B cell (primary cell): ENCODE measurements at places on chromosomes 12 and 14.

- H3K27me3 ChIP-seq = no peaks in the 10 kb centered on the region
- DNase-seq = peak; percentile 82
- peak within 1 kb of the TSS; percentile 67 for H3K4me3 ChIP-seq
- peaks cover 44% of the 10 kb centered on the region for H3K4me1 ChIP-seq
- peak within 1 kb of the TSS; percentile 58 for H3K27ac ChIP-seq
- no peaks in the 10 kb centered on the region for H3K36me3 ChIP-seq
These were observed at the start of gene DACT1 for GRCh38 chr14:58637391-58638230. Gene DACT1 (plus strand): TSS chr14:58637962. CDS start chr14:58638203, 241 bp downstream.

DNA sequence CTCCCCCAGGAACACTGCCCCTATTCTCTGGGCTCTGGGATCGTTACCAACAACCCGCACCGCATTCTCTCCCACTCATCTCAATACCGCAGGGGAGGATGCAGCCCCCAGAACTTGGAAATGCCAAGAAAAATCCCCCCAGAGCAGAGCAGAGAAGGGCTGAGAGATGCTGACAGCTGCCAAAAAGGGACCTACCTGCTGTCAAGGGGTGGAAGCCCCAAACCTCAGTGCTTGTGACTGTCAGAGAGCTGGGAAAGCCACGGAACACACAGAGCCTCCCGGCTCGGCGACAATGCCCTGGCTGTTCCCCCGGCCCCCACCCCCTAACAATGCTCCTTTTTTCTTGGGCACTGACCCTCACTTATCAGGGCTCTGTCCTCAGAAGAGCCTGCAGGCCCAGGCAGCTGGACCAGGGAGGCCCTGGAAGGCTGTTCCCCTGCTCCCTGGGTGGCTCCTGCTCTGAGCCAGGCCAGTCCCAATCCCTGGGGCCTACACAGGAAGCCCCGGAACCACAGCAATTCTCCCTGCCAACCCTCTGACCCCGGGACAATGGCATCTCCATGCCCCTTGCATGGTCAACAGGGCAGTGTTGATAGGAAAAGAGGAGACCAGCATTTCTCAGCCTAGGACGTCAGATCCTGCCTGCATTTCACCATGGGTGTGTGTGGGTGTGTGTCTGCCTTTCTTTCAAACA, 78.9 kb downstream of the ITPK1 start:
- no peaks in the 10 kb centered on the region for H3K27me3 ChIP-seq
- peaks cover 46% of the 10 kb centered on the region for H3K4me1 ChIP-seq
- no peaks in the 10 kb centered on the region for H3K36me3 ChIP-seq
- no peak overlapping the region for H3K4me3 ChIP-seq
- H3K27ac ChIP-seq = peak overlapping the region; percentile 24

- no peak overlapping the region for H3K4me3 ChIP-seq
- no peaks in the 10 kb centered on the region for H3K4me1 ChIP-seq
- no peak for DNase-seq
These were observed 210.6 kb upstream of the EGLN3 start for GRCh38 chr14:34161351-34162082.

DNA sequence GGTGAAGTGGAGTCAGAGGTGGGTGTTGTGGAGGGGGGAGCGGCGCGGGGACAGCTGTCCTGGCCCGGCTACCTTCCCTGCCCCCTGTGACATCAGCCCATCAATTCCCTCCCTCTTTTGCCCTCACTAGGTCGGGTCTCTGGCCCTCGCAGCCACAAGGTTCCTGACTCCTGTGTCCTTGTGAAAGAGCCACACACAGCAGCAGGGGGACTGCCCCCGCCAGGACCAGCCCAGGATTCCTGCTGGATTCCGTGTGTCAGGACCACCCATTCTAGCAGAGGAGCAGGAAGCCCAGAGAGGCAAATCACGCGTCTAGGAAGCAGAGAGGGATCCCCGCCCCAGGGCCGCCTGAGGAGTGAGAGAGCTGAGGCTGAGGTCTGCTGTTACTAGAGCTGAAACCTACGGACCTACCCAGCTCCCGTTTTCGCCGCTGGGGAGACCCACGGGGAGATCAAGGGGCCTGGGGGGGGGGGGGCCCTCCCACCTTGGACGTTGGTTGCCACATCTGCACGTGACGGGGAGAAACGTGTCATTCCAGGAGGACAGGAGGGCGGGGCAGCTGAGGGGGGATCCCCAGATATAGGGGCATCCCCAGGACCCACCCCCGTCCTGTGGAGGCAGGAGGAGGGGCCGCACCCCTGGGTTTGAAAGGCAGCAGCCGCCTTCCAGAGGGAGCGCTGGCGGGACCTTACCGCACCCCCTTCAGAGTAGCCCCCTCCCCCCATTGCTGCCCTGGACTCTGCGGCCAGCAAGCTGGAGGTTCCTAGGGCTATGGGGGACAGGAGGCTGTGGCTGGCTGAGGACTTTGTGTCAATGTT, 12.5 kb upstream of the INF2 start:
- no peaks in the 10 kb centered on the region for H3K36me3 ChIP-seq
- H3K4me3 ChIP-seq = peak overlapping the region; percentile 54
- peak overlapping the region; percentile 51 for H3K27ac ChIP-seq
- H3K27me3 ChIP-seq = no peaks in the 10 kb centered on the region
- H3K4me1 ChIP-seq = peaks cover 55% of the 10 kb centered on the region

DNA sequence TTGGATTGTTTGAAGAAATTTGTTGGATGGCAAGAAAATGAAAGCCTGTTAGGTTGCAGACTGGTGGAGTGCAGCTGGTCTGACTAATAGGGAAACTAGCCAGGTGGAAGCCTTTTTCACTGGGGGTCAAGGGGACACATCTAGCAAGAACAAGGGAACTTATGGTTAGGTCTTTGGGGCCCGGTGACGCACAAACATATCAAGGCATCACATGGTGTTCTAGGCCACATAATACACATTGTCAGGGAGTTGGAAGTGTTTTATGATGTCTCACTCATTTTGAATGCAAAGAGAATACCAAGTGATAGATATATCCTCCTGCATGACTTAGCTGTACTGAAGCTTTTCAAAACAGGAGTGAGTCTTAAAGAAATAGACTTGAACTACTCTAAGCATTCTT, 351.2 kb downstream of the KCNH5 start:
- no peak for DNase-seq
- H3K4me1 ChIP-seq = no peaks in the 10 kb centered on the region
- H3K36me3 ChIP-seq = no peaks in the 10 kb centered on the region
- H3K4me3 ChIP-seq = no peak overlapping the region
- H3K27ac ChIP-seq = no peak overlapping the region

DNA sequence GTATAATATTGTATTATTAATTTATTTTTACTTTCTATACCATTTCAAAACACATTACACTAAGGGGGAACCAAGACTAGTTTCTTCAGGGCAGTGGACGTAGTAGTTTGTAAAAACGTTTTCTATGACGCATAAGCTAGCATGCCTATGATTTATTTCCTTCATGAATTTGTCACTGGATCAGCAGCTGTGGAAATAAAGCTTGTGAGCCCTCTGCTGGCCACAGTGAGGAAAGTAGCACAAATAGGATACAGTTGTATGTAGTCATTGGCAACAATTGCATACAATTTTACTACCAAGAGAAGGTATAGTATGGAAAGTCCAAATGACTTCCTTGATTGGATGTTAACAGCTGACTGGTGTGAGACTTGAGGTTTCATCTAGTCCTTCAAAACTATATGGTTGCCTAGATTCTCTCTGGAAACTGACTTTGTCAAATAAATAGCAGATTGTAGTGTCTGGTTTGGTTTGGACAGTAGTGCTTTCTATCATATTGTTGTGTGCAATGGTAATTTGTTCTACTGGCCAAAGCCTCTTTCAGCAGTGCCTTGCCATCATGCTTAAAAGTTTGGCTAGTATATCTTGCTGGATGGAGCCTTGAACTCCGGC, 24.3 kb upstream of the PLEKHD1 start:
- DNase-seq = peak; percentile 72
- H3K4me1 ChIP-seq = no peaks in the 10 kb centered on the region
- H3K4me3 ChIP-seq = no peak overlapping the region
- H3K27ac ChIP-seq = no peak overlapping the region
- no peaks in the 10 kb centered on the region for H3K27me3 ChIP-seq
- no peaks in the 10 kb centered on the region for H3K36me3 ChIP-seq

DNA sequence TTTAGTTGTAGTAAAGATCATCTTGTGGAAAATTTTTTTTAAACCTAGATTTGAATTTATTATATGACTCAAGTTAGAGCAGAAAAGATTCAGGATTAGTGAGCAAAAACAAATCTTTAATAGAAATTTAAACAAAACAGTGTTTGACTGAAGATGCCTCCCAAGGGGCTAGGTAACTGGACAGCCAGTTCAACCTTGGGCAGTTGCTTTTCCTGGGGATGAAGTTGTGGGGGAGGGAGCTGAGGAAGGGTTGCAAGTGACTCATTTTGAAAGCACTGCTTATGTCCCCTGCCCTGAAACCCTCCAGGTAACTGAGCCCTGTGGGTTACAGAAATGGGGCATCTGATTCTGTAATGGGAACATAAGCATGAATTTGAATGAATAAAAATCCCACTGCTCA, 13.1 kb downstream of the CFAP54 start:
- H3K36me3 ChIP-seq = no peaks in the 10 kb centered on the region
- H3K27me3 ChIP-seq = no peaks in the 10 kb centered on the region
- H3K4me3 ChIP-seq = no peak overlapping the region
- no peak for DNase-seq
- peaks cover 21% of the 10 kb centered on the region for H3K4me1 ChIP-seq

DNA sequence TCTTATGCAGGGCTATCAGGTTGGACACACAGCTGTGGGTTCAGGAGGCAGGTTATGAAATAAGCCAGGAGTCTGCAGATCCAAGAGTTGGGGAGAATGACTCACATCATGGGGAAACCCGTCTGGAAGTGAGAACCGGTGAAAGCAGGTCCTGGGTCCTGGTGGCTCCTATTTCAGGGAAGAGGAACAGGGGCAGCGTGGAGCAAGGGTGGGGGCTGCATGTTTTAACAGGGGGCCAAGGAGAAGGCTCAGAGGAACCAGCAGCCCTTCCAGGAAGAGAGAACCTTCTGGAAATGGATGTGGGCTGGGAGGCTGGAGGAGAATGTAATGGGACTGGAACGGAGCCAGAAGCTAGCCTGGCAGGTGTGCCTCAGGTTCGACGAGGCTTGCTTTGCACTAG, 7.8 kb upstream of the KRT74 start:
- no peak overlapping the region for H3K27ac ChIP-seq
- DNase-seq = no peak
- no peaks in the 10 kb centered on the region for H3K36me3 ChIP-seq
- H3K4me1 ChIP-seq = no peaks in the 10 kb centered on the region

GRCh38 chr12:121811434-121812319, 7.9 kb downstream of the SETD1B start:
- peak overlapping the region; percentile 49 for H3K4me3 ChIP-seq
- peak overlapping the region; percentile 11 for H3K27ac ChIP-seq

- H3K27me3 ChIP-seq = no peaks in the 10 kb centered on the region
- no peak for DNase-seq
- H3K4me1 ChIP-seq = no peaks in the 10 kb centered on the region
- no peaks in the 10 kb centered on the region for H3K36me3 ChIP-seq
- no peak overlapping the region for H3K4me3 ChIP-seq
These were observed 299.3 kb upstream of the STXBP6 start for GRCh38 chr14:25349269-25349668.

DNA sequence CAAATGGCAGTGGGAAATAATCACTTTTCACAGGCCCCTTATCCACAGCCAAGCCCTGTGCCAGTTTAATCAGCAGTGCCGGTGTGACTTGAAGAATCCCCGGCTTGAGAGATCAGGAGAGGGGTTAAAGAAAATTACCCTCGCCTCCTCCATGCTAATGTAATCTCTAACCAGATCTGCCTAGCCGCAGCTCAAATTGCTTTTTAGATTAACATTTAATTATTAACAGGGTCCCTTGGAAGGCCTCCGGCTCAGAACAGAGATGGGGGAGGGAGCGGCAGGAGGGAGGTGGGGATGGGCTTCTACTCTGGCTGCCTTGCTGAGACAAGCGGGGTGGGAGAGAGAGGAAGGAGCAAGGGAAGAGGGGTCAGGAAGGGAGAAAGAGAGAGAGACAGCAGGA, 24.0 kb downstream of the FAM222A start:
- no peak for DNase-seq
- no peak overlapping the region for H3K27ac ChIP-seq
- no peaks in the 10 kb centered on the region for H3K27me3 ChIP-seq
- no peak overlapping the region for H3K4me3 ChIP-seq

DNA sequence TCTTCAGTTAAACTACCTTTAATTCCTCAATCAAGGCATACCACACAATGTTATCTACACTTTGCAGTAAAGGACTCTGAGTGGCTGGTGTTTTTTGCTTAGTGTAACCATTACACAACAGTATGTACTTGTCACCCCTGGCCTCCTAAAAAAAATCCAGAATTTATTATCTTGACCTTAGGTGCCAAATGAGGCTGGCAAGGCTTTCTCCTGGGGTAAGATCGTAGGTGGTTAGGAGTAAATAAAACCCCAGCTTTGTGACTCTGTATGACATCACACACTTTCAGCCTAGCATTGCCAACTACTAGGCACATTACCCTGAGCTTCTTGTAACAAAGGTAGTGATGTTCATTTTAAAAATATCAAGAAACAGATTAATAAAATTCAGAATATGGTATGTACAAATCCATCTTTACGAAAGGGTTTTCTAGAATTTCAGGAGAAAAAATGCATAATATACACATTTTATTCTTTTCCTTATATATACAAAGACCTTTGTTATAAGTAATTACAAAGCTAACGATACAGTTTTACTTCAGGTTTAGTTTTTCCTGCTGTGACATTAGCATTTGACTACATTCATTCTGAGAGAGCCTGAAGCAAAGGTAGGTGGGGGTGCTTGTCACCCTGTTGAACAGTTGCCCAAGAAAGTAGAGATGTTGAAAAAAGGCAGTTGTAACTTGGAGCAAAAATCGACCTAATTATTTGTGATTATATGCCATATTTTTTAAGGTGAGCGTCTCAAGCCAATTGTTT, 13.5 kb downstream of the TCL1A start:
- H3K4me1 ChIP-seq = peaks cover 98% of the 10 kb centered on the region
- no peak overlapping the region for H3K4me3 ChIP-seq
- H3K27me3 ChIP-seq = no peaks in the 10 kb centered on the region
- no peaks in the 10 kb centered on the region for H3K36me3 ChIP-seq
- H3K27ac ChIP-seq = peak overlapping the region; percentile 87

DNA sequence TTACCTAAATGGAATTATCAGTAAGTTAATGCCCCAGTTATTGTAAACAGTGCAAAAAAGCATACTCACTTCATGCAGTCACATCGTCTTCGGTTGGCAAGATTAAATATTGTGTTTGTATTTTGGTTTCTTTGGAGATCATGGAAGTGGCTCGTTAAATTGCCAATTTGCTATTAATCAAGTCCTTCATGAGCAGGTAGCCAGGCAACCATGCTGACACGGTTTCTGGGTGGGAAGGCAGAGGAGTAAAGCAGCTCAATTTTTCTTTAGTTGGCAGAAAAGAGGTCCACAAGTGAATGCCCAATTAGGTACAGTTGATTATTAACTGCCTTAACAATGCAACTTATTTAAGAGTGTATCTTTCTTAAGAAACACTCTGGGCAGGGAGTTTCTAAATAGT, 43.9 kb downstream of the PPP4R3A start:
- peaks cover 96% of the 10 kb centered on the region for H3K36me3 ChIP-seq
- no peaks in the 10 kb centered on the region for H3K27me3 ChIP-seq
- H3K4me3 ChIP-seq = no peak overlapping the region
- no peaks in the 10 kb centered on the region for H3K4me1 ChIP-seq
- no peak for DNase-seq
- H3K27ac ChIP-seq = no peak overlapping the region

GRCh38 chr12:128644664-128645296, 179.0 kb downstream of the SLC15A4 start:
- no peaks in the 10 kb centered on the region for H3K27me3 ChIP-seq
- H3K36me3 ChIP-seq = no peaks in the 10 kb centered on the region
- H3K27ac ChIP-seq = no peak overlapping the region
- H3K4me1 ChIP-seq = no peaks in the 10 kb centered on the region
